ENCODE measurements at places on chromosomes 1 and 21. TPM values are rescaled to one million over a fixed set of nuclear protein-coding genes. Genes with fewer than 3 reads are reported as not detected.

DNA sequence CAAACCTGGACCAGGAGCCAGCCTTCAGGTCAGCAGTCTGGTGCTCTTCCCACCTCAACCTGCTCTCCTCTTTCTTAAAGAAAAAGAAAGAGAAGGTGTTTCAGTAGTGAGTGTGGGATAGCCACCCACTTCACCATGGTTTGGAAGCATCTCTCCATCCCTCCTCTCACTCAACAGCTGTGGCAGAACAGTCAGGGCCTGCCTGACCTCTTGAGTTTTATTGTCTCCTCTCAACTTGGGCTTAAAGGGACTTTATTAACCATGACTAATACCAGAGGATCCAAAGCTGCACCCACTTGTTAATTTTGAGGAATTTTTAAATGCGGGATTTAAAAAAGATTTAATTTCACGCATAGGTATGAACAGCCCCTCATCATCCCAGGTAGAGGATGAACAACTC lies 570 bp upstream of the VASH2 start:
- H3K36me3 ChIP-seq, result no peaks in the 10 kb centered on the region
- H3K4me3 ChIP-seq, result peak overlapping the region; percentile 62
- H3K27me3 ChIP-seq, result no peaks in the 10 kb centered on the region
- no peak for DNase-seq
- peaks cover 27% of the 10 kb centered on the region for H3K4me1 ChIP-seq
- H3K27ac ChIP-seq, result no peak overlapping the region

DNA sequence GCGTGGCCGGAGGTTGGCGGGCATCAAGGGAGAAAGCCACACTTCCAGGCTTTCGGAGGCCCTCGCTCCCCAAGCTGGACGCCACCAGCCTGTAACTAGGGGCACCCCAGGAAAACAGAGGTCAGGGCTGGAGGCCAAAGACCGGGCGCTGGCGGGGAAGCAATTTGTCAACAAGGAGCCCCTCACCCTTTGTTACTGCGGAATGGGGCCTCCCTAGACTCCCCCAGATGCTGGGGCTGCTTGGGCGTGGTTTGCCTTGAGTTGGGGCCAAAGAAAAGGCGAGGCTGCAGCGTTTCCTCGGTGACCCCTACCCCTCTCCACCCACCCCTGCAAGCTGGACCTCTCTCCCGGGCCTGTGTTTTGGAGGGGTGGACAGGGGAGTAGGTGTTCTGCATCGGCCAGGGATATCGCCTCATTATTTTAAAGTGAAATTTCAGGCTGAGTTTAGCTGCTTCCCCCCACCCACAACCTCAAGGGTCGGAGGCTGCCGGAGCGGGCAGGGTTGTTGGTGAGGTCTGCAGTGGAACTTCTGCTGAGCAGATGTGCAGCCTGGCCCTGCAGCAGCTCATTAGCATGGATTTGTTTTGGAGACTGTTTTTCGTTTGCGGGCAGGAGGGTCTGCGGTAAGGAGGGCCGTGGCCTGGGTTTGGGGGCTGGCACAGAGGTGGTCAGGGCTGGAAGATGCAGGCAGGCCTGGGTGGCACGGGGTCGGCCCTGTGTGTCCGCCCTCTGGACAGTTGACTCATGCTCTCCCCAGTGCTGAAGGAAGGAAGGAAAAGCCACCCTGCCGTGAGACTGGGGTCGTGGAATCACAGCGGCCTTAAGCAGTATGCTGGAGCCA lies 1.5 kb downstream of the NBL1 start:
- H3K27ac ChIP-seq, result peak overlapping the region; percentile 96
- H3K36me3 ChIP-seq, result no peaks in the 10 kb centered on the region
- H3K4me3 ChIP-seq, result peak overlapping the region; percentile 82
- peaks cover 66% of the 10 kb centered on the region for H3K4me1 ChIP-seq

The CDCP2 gene
- total RNA-seq, result not detected

The SPRR2B gene
- total RNA-seq, result not detected

The TTC34 gene
- under 0.01 TPM for total RNA-seq

Measured in vagina (tissue), 2 donors.